NCI-H526 treated with DMSO at 0.1 percent for 48 hours (cell line): ENCODE measurements at places on chromosomes 16 and 17.

DNA sequence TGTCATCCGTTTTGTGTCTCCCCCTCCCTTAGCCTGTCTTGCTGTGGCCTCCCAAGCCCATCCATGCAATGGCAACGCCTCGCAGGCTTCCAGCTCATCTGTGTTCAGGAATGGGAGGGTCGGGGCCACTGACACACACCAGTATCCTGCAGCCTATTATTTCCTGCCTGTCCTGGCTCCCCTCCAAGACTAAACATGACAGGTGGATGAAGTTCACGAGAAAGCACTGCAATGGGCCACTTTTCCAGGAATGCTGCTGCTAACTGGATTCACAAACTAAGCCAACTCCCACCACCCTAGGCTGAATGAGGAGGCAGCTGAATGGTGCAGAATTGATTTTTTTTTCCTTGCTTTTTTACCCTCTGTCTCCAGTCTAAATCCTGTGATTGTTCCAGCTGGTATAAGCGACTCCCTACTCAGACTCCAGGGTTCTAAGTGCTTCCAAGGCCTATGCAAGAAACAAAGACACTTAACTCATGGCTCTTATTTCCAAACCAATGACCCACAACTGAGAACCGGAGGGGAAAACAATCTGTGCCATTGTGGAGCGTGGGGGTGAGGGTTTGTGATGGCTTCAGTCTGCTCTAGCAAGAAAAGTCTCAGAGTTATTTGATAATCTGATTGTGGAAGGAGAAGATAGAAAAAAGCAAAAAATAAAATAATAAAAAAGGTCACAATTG lies 23.3 kb downstream of the TMEM100 start:
- no peak for DNase-seq

DNA sequence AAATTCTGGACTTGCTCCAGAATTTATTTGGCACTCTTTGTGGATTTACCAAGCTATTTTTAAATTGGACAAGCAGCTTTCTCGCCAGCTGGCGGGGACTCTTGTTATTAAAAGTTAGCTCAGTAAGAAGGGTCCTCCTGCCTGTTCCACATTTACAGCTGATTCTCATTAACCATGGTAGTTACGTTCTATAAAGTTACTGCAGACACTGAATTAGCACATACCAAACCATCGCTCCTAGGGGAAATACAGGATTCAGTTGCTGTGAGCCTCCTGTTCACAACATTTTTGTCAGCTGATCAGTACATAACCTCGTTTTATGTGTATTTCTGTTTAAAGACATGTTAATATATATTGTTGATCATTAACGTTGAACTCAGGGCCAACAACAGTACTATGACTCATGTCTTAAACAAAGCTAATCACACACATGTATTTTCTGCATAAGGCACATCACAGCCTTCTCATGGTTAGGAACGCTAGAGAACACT lies 4.2 kb downstream of the LDAF1 start:
- DNase-seq, result no peak

DNA sequence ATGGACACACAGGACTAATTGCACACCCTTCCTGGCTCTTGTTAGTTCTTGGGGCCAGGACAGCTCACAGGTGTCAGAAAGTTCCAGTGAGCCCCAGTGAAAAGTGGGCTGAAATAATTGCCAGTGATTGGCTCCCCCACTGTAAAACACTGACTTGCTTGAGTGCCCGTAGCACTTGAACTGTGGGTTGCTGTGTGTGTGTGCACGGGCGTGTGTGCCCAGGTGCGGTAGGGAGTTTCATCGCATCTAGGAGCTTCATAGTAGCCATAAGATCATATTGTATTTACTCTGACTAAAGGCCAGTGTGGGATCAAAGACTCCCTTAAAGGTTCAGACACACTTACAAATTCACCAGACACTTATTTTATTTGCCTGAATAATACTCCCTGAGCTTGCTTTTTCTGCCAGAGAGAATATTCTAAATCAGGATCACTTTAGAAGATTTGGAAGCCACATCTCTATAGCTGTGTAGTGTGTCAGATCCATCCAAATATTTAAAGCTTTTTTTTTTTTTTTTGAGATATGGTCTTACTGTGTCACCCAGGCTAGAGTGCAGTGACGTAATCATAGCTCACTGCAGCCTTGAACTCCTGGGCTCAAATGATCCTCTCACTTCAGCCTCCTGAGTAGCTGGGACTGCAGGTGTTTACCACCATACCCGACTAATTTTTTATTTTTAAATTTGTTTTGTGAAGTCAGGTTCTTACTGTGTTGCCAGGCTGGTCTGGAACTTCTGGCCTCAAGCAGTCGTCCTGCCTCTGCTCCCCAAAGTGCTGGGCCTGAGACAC lies 11.4 kb downstream of the UNK start:
- DNase-seq, result no peak

- no peak for DNase-seq
Observed at GRCh38 chr16:12440228-12440530, 363.5 kb downstream of the CPPED1 start.

- DNase-seq, result no peak
Observed at GRCh38 chr16:67447508-67448076, 16.7 kb downstream of the HSD11B2 start.

GRCh38 chr17:69447726-69448125 lies 33.2 kb downstream of the MAP2K6 start:
- no peak for DNase-seq

GRCh38 chr16:22092143-22092933 lies at the start of gene VWA3A:
TSS of gene VWA3A (plus strand) at chr16:22092541. CDS start at chr16:22092638, 97 bp downstream.
- DNase-seq, result no peak

DNA sequence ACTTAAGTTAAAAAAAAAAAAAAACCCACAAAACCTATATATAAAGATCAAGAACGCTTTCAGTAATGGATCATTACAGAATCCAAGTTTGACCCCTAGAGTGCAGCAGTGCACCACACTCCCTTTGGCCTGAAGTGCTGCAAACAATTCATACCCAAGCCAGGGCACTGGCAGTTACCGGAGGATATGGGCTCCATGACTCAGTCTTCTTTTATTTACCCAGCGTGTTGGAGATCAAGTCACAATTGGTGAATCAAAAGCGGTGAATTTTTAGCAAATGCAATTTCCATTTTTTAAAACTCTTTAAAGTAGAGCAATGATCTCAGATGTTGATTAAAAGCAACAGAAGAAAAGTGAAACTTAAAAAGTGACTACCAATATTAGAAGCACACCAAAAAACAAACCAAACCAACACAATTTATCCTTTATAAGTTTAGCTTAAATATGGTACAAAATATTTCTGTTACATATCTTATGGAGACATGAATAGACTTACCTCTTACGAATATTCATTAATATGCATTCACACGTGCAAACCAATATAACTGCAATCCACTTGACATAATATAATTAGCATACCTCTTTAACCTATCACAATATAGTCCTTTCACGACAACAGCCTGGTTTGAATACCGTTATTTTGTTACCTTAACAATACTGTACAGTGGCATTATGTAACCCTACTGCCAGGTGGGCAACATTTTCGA lies 46.3 kb downstream of the ZNF652 start:
- DNase-seq, result peak; percentile 75

GRCh38 chr17:751269-752001 lies 629 bp downstream of the GEMIN4 start:
- no peak for DNase-seq

- DNase-seq, result no peak
Observed at GRCh38 chr17:47305302-47305923, 18.3 kb upstream of the EFCAB13 start.

DNA sequence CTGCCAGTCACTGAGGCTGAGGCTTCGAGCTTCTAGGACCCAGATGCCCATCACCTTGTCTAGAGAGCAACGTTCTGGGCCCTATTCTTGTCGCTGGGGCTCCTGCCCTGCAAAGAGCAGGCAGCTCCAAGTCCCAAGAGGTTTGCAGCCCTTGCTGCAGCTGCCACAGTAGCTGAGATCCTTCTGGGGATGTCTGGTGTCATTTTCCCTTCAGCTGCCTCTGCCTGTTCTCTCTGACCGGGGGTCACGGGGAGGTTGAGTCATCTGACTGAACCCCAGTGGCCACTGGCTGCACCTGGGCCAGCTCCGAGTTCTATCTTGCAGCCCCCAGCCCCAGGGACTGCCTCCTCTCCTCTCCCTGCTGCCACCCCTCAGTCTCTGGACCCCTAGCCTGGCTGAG lies 4.9 kb downstream of the WSCD1 start:
- no peak for DNase-seq

GRCh38 chr17:30534298-30534697 lies 57.1 kb downstream of the GOSR1 start:
- no peak for DNase-seq

DNA sequence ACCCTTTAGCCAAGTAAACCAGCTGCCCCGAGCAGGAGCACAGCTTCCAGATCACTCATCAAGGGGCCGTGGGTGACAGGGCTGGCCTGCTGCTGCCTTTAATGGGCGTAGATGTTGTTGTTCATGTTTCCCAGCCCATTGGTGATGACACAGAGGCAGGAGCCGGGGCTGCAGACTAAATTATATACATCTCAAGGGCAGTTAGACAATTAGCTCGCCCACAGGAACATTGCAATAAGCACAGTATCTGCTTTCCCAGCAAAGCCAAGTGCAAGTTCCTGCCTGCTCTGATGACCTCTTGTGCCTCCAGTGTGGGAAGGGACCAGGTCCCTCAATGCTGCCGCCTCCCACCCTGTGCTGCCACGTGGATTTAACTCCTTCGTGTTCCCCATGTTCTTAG lies 485.8 kb downstream of the MAF start:
- DNase-seq, result no peak

DNA sequence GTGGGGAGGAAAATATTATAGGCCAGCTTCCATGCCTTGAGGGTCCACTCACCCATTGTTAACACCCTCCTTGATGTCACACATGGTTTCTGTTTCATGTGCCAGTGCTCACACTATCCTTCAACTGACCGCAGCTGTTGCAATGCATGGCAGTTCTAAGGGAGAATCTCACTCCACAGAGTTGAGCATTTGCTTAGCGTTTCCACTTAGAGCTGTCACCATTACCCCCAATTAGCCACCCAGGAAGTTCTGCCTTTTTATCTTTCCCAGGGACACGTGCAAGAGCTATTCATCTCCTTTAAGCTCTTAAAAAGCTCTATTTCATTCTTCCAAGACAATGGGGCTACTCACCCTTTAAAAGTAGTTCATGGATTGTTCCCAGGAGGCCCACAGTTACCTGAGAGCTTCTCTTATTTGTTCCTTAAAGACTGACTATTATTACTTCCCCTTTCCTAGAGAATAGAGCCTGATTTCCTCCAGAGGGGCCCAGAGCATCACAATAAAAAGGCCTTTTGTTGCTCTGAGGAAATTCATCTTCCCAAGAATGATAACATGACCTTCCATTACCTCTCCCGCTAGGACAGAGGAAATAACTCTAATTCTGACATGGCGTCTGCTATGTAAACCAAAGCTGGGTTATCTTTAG lies 126.8 kb downstream of the CACNG3 start:
- no peak for DNase-seq

GRCh38 chr16:65524997-65525396 lies 403.1 kb upstream of the CDH11 start:
- no peak for DNase-seq

- DNase-seq, result no peak
Observed at GRCh38 chr16:58425756-58426494, 33.7 kb downstream of the GINS3 start.

GRCh38 chr16:73287859-73288405 lies 240.0 kb upstream of the ZFHX3 start:
- DNase-seq, result no peak

DNA sequence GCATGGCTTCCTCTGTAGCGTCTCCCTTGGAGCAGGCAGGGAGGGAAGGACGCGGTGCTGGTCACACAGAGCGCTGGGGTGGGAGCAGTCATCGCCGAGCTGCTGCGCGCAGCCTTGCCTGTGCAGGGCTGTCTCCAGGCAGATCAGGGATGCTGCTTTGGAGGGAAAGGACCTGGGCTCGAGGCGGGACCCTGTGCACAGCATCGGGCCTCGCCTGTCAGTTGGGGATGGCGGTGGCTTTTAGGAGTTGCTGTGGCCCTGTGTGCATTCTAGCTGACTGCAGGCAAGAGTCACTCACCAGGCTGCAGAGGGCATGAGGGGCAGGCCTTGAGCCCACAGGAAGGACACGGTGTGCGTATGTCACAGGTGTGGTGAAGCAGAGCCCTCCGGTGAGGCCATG lies 10.1 kb downstream of the ACSF3 start:
- DNase-seq, result no peak

DNA sequence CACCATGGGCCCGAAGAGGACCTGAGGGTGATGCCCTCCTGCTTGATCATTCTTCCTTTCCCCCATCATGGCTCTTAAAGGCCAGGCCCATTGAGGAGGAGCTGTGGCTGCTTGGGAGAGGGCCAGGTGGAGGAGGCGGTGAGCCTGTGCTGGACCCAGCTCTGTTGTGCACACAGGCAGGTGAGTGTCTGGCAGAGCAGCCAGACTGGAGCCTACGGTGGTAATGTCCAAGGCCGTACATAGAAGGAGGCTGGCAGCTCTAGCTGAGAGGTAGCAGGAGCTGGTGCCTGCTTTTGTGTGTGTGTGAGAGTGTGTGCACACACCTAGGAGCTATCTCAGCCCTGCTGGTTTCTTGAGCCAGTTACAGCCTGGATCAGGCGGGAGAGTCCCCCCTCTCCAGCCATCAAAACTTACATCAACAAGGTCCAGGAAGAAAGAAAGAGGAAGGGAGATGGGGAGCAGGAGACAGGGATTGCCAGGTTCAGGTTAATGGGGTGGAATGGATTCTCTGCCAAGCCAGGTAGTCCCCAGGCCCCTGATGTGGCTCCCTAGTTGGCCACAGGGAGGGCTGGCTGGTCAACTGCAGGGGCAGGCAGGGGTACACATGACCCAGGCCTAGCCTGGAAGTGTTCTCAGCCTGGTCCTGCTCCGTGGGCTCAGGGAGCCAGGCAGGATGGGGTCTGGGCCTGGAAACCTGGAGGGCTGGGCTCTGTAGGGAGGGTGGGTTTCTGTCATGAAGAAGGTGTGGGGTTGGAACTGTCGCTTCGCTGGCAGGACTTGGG lies 107.1 kb downstream of the RAP1GAP2 start:
- no peak for DNase-seq

DNA sequence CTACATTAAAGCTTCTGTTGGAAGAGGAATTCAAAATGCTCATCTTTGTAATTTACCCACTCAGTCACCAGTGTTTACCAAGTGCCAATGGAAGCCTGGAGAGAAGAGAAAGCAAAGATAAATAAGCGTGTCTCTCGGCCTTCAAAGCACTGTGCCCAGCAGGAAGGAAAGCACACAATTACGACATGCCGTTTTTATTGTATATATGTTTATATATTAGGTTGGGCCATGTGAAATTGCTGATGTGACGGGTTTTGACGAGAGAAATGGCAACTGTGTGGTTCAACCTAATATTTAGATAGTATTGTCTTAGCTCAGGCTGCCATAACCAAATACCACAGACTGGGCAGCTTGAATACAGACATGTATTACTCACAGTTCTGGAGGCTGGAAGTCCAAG lies 79.3 kb upstream of the HSBP1 start:
- DNase-seq, result no peak

DNA sequence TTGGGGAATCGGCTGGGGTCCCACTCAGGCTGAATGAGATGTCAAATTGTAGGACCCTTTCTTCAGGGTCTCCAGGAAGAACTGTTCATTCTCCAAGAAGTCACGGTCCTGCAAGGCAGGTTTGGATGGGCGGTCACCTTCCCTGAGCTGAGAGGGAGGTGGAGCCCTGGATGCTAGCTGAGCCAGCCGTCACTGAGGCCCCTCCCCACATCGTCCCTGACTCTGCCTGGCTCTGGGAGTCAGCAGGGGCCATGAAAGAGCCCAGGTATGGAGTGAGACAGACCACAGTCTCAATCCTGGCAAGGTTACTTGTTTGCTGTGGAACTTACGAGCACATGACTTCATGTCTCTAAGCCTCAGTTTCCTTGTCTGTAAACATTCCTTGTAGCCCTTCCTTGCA lies 6.0 kb upstream of the MRPL38 start:
- DNase-seq, result no peak

- no peak for DNase-seq
Observed at GRCh38 chr16:57773019-57773418, 29.3 kb downstream of the KIFC3 start.
